T-helper 2 cell treated with Interferon-gamma antibody and Interleukin-4, amounts not matched to agents 5 μg/mL and 100 μg/mL, for 36 hours (primary cell): ENCODE measurements at places on chromosomes 12 and 14.

GRCh38 chr14:68182492-68182891, 362.9 kb downstream of the RAD51B start:
- DNase-seq = peak; percentile 39

- DNase-seq = no peak
These were observed 411.1 kb downstream of the APAF1 start for GRCh38 chr12:99056186-99056585.

DNA sequence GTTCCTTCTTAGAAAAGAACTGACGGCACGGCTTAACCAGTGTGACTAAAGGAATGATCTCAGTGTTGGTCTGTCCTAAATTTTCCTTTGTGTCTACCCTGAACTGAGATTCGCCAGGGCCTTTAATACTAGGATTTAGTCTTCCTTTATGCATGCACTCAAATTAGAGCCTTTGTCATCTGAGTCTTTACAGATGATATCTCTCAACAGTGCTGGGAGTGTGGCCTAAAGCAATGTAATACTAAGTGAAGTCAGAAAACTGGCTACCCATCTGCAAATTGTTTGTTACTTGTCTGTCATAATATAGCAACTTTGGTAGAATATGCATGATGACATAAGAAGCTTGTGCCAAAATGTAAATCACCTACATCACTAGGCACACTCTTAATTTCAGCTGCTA, 95.4 kb downstream of the PTPRO start:
- no peak for DNase-seq

- DNase-seq = no peak
These were observed 156.3 kb upstream of the FKBP4 start for GRCh38 chr12:2638273-2639019.

DNA sequence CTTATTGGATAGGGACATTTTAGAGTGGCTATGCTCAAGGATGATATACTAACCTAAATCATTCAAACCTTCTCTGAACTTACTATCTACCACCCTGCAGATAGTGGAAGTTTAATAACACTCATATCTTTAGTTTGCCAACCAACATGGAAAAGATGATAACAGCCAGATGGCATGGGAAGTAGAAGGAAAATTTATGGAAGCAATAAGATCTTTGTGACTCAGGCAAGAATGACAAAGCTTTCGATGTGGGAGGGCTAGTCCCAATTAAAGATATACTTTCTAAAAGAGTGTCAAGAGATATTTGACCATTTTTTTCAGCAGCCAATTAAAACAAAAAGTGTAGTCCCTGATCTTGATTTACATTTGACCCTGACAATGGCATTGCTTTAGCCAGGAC, 631.7 kb downstream of the RPS29 start:
- no peak for DNase-seq

DNA sequence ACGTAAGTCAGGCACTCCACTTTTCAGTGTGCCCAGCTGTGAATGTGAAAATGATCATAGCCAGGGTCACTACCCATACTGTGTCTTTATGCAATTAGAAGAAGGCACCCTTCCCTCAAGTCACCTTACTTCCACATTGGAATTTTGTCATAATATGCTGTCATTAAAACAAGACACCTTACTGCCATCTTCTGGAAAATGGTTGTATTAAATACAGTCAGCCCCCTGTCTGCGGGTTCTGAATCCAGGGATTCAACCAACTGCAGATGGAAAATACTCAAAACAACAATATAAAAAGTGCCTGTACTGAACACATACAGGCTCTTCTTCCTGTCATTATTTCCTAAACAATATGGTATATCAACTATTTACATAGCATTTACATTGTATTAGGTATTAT, 70.2 kb upstream of the TBX5 start:
- no peak for DNase-seq

- DNase-seq = no peak
These were observed 77.6 kb downstream of the TMEM132D start for GRCh38 chr12:129826273-129826672.

DNA sequence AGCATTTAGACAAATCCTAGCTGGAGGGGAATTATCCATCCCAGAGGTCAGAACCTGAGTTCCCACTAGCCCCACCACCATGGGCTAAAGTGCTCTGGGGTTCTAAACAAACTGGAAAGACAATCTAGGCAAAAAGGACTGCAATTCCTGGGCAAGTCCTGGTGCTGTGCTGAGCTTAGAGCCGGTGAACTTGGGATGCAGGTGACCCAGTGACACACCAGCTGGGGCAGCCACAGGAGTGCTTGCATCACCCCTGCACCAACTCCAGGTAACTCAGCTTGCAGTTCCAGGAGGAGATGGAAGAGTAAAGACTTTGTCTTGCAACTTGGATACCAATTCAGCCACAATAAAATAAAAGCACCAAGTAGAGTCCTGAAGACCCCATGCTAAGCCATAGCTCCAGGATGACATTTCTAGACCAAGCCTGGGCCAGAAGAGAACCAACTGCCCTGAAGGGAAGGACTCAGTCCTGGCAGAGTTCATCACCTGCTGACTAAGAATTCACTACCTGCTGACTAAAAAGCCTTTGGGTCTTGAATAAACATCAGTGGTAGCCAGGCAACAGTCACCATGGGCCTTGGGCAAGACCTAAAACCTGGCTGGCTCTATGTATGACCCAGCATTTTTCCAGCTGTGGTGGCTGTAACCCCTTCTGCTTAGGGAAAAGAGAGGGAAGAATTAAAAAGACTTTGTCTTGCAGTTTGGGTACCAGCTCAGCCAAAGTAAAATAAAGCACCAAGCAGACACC, 223.4 kb upstream of the DIO2 start:
- DNase-seq = no peak

- no peak for DNase-seq
These were observed 14.1 kb downstream of the RILPL1 start for GRCh38 chr12:123519141-123520001.

DNA sequence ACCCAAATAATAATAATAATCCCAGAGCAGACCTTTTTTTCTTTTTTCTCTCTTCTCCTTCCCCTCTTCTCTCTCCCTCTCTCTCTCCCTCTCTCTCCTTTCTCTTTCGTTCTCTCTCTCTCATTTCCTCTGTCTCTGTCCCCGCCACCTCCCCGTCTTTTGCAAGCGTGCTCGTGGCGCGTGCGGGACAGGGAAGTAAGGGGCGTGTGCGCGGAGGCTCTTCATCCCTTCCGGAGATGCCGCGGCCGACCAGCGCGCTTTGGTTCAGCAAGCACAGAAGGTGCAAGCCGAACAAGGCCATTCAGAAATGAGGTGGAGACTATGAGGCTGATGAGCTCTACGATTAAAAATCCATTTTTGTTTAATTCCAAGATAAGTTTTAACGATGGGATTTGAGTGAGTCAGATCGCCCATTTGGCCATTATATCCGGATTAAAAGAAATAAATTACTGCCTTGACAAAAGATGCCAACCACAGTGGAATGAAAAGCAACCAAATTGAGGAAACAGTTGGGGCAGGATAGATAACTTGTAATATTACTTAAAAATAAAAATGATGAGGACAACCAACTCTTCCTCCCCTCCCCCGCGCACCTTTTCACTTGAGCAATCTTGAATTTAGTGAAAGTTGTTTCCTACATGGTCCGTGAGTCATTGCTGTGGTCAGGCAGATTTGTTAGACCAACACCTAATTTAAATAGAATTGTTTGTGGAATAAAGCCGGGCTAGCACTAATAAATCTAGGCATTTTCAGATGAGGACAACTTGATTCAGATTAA, 1.2 kb upstream of the AMIGO2 start:
- DNase-seq = peak; percentile 51

- no peak for DNase-seq
These were observed 7.7 kb upstream of the SERPINA6 start for GRCh38 chr14:94330857-94331256.

GRCh38 chr12:65984227-65984479, 146.4 kb downstream of the LLPH start:
- no peak for DNase-seq

DNA sequence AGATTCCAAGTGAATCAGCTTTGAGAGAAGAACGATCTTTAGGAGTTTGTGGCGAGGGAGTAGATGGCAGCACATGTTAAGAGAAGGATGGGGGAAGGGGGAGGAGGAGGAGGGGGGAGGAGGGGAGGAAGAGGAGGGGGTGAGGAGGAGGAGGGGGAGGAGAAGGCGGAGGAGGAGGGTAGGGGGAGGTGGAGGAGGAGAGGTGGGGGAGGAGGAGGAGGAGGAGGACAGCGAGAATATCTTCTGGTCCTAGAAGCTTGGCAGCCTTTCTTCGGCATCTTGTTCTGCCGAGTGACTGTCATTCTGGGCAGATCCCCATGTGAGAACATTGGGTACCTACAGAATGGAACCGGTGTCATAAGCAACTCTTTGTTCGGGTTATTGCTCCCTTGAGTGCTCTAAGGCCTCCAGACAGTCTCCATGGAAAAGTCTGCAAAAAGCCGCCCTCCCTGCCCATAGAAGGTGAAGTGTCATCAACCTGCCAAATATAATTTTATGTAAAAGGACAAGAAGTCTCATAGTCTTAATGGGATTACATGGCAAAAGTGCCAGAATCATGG, 6.9 kb downstream of the RFC5 start:
- no peak for DNase-seq

GRCh38 chr12:19915392-19916195, 452.7 kb upstream of the PDE3A start:
- DNase-seq = no peak

DNA sequence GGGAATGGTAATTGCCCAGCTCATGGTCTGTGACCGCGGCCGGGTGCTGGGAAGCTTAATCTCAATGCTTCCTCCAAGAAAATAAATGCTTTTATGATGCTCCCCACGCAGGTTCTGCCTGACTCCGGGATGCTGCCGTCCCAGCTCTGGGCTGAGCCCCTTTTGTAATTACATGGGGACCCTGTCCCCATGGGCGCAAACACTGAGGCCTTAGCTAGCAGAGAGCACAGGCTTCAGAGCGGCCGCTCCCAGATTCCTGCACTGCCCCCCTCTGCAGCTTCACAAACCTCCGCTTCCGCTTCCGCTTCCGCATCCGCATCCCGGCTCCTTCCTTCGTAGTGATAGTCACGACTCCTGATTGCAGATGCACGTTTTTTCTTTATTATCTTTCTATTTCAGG, 129.5 kb downstream of the KIF26A start:
- DNase-seq = no peak

GRCh38 chr12:27425306-27425705, 21.2 kb upstream of the SMCO2 start:
- no peak for DNase-seq

DNA sequence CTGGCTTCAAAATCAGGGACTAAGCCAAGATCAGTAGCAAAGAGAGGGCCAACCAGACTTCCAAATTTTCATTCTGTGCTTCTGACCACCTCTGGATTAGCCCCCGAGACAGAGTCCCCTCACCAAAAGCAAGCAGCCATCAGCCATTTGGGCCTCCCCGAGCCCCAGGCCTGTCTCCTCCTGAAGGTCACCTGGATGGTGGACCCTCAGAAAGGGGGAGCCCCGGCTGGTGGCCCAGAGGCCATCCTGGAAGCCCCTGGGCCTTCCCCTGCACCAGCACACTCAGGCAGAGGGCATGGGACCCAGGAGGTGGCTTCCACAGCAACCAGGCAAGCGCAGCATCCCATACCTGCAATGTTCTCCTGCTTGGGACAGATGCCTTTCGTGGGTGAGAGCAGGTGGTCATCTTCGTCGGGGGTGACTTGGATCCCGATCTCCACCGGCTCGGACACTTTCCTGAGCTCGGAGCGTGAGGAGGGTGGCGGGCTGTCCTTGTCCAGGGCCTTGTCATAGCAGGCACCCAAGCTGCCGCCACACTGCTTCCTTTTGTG, 14.8 kb downstream of the BCL11B start:
- DNase-seq = no peak

DNA sequence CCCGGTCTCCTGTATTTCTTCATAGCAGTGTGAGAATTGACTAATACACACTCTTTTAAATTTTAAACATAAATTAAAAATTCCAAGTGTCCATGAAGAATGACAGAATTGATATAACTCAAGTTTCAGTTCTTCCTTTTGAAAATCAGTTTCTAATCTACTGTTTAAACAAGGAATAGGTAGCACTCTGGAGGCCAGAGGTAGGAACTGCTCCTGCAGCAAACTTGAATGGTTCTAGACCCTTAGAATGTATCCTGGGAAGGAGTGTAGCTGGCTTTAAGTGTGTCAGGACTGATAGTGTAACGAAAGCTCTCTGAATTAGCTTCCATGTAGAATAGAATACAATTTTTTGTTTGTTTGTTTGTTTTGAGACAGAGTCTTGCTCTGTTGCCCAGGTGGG, 76.8 kb downstream of the AKAP6 start:
- DNase-seq = no peak

DNA sequence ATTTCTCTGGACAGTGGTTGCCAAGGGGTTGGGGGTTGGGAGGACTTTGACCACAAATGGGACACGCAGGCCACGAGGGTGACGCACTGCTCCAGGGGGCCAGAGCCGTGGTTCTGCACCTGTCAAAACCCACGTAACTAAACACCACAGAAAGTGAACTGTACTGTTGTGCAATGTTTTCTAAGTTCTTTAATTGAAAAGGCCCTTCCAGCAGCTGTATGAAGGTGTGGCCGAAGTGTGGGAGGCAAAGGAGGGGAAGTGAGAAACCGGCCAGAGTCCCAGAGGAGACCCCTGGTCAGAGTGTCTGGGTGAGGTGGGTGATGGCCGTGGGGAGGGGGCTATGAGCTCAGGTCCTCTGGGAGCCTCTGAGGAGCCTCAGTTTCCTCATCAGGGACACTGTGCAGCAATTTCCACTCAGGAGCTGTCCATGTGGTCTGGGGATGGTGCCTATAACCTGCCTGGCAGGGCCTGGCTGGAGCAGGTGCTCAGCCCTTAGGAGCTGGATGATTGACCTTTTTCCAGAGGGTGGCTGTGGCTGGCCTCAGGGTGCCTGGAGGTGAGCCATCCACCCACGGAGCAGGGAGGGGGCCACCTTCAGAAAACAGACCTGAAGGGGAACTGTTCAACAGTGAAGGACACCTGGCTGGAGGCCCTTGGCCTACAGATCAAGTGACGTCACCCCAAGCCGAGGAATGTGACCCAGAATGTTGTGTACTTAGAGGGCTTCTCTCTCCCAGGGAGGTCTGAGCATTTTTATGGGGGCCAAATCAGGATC, 9.8 kb upstream of the BDKRB2 start:
- no peak for DNase-seq
